ENCODE measurements at places on chromosomes 1 and 21.
A peak's percentile ranks its signal among the peaks of the same experiment; 100 is the strongest.

DNA sequence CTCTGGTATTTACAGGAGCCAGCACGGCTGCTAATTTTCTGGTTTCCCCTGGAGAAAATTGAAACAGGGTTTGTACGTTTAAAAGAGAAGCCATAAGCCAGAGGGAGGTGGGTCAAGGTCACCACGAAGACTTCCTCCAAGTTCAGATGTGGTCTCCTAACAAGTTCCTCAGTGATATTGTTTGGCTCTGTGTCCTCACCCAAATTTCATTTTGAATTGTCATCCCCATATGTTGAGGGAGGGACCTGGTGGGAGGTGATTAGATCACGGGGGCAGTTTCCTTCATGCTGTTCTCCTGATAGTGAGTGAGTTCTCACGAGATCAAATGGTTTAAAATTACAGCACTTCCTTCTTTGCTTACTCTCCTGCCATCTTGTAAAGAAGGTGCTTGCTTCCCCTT lies 295.4 kb upstream of the DAB1 start:
- no peak for DNase-seq

GRCh38 chr1:240496941-240497340 lies 115.0 kb downstream of the GREM2 start:
- no peak for DNase-seq

DNA sequence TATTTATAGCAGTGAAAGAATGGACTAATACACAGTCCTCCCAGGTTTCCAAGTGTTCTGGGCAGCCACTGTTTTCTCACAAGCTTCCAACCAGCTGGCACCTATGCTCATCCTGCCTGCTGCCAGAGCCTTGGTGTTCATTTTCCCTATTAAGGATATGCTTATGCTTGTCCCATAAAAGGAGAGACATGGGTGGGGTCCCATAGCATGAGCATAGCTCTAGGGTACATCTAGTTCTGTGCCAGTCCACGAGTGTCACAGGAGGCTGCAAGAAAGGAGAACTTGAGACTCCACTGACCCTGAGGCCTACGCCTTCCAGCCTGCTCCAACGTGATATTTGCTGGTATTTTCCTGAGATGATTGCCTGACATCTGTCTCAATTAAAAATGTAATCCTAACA lies 192.4 kb upstream of the PTGFR start:
- no peak for DNase-seq

DNA sequence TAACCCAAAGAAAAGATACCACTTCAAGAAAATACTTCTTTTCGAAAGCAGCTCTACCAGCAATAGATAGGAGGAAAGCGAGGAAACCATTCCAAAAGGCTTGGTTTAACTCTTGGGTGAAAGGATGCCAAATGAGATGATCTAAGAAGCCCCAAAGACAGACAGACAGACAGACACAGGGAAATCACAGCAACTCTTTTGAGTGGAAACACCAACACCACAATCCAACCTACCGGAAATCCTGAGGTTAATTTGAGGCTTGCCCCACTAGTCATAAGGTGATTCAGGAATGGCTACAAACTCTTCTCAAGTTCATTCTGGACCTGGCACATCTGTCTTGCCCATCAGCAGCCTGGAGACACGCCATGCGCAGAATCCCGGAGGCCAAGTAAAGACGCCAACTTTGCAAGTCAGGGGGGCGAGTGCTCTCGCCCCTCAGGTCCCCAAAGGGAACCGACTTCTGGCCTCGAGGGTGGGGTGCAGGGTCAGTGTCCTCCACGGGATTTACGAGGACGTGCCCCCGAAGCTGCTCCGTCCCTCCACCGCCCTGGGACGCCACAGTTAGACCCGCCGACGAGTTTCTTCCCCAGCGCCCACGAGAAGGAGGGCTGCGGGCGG lies 778 bp downstream of the EVI5 start:
- DNase-seq, result peak; percentile 82

DNA sequence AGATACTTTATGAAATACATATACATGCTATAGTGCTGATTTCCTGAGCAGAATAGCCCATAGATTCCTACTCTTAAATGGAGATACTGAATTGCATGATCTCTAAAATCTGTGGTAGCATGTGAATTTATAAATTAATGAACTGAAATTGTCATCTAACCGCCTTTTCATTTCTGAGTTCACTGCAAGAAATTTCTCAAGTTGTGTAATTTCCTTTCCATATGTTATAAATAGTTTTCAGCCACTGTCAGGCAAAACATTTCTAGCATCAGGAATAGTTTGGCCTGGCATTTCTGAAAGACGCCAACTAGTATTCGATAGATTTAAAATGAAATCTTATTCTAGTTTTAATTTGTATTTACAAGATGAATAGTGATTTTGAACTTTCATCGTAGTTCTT lies 310.1 kb downstream of the USH2A start:
- DNase-seq, result no peak
